Activated CD4-positive, alpha-beta memory T cell treated with anti-CD3 and anti-CD28 coated beads, Interleukin-2, amount 10 ng/mL, durations not matched to agents 7 days and 5 days (primary cell): ENCODE measurements at places on chromosomes 6 and 20.

GRCh38 chr20:49303065-49303552, 25.3 kb upstream of the ZNFX1 start:
- no peak overlapping the region for H3K4me3 ChIP-seq
- no peaks in the 10 kb centered on the region for H3K27me3 ChIP-seq
- H3K27ac ChIP-seq, result no peak overlapping the region
- H3K36me3 ChIP-seq, result no peaks in the 10 kb centered on the region
- peaks cover 16% of the 10 kb centered on the region for H3K4me1 ChIP-seq

DNA sequence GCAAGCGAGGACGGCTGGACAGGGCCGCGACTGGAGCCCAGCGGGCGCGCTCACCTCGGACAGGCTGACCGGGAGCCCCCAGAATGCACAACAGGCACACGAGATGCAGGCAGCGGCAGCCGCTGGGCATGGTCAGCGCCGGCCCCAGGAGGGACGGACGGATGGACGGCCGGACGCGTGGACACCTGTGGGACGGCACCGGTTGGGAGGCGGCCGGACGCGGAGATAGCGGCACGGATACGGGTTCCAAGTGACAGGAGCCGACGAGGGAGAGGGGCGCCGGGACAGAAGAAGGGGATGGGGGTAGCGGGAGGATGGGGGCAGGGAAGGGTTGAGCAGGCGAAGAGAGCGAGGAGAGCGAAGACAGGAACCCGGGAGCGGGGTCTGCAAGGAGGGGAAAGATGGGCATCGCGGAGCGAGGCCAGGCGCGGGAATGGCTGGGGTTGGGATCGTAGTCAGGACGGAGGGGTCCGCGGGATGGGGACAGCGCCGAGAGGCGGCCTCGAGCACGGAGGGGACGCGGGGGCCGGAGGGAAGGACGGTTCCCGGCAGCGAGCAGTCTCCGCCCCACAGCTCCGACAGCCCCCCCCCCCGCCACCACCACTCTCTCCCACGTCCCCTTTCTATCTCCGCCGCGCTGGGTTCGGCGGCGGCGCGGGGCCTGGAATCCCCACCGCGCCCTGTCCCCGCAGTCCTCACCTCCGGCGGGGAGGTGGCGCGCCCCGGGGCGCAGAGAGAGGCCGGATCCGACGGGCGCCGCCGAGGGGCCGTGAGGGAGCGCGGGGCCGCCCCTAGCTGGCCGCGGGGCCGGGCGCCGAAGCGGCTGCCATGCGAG, 435 bp downstream of the DLK2 start:
- no peak overlapping the region for H3K27ac ChIP-seq
- peaks cover 11% of the 10 kb centered on the region for H3K36me3 ChIP-seq
- H3K4me3 ChIP-seq, result peak overlapping the region; percentile 66

GRCh38 chr6:29723262-29723665, at the start of gene HLA-F:
Gene HLA-F, plus strand, starts transcription at chr6:29723434. Its CDS starts 30 bp downstream, at chr6:29723464.
- peaks cover 47% of the 10 kb centered on the region for H3K36me3 ChIP-seq
- peak within 1 kb of the TSS; percentile 76 for H3K27ac ChIP-seq
- peak; percentile 85 for DNase-seq
- H3K4me3 ChIP-seq, result peak within 1 kb of the TSS; percentile 89
- peaks cover 53% of the 10 kb centered on the region for H3K4me1 ChIP-seq
- H3K27me3 ChIP-seq, result no peaks in the 10 kb centered on the region

GRCh38 chr6:159065759-159066329, 21.1 kb upstream of the TAGAP start:
- peaks cover 64% of the 10 kb centered on the region for H3K4me1 ChIP-seq
- H3K27me3 ChIP-seq, result peaks cover 14% of the 10 kb centered on the region
- H3K4me3 ChIP-seq, result no peak overlapping the region
- H3K36me3 ChIP-seq, result peaks cover 10% of the 10 kb centered on the region
- H3K27ac ChIP-seq, result no peak overlapping the region

- no peak overlapping the region for H3K4me3 ChIP-seq
- H3K27me3 ChIP-seq, result no peaks in the 10 kb centered on the region
- H3K36me3 ChIP-seq, result no peaks in the 10 kb centered on the region
- DNase-seq, result no peak
- peaks cover 31% of the 10 kb centered on the region for H3K4me1 ChIP-seq
- H3K27ac ChIP-seq, result no peak overlapping the region
Measured at GRCh38 chr20:4065391-4065844, 50.1 kb upstream of the RNF24 start.
